ENCODE measurements at places on chromosomes 4 and X.

DNA sequence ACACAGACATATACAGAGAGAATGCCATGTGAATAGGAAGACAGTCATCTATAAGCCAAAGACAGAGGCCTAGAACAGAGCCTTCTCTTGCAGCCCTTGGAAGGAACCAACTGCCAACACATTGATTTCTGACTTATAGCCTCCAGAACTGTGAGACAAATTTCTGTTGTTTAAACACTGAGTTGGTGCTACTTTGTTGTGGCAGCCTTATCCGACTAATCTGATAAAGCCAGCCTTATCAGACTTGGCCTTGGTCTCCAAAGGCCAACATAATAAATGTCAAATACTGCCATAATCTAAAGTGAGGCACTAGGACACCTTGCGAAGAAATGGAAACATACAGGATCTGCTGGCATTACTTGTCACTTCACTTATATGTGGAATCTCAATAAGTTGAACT is 24.3 kb upstream of the PRDX4 start:
- DNase-seq: no peak

DNA sequence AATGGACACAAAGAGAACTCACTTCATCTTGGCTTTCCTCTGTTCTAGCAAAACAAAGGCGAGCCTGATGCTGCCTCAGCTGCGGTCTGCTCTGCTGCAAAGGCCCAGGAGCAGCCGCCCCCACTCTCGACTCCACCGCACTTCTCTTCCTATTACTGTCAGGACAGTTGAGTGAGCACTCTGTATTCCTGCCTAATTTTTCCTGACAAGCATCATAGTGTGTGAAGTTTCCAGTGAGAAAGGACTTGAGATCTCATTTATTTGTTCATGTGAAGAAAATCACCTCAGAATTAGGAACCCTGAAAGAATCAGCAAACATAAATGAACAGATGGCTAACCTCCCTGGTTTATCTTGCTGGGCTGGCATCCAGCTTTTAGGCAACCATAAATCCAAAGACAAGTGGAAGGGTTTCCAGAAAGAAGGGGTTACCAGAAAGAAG is 15.6 kb downstream of the SCARB2 start:
- DNase-seq: no peak

- DNase-seq: no peak
Observed at GRCh38 chr4:122012735-122013134, 60.9 kb upstream of the TRPC3 start.

GRCh38 chrX:110743679-110744340 is 51.8 kb downstream of the CHRDL1 start:
- no peak for DNase-seq

DNA sequence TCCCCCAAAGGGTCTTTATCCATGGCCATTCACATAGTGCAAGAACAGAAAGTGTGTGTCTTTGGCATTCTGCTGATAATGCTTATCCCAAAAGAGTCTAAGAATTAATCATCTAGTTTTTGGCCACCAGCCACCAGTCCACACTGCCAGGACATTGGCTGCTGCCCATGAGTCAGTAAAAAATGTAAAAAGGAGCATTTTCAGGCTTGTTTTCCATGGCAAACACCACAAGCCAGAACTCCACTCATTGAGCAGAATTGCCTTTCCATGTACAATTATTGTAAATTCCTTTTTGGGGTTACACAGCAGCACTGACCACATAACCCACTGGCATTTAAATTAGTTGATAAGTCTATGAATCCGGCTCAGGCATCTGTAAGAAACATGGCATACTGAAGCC is 89.2 kb upstream of the PRDX4 start:
- DNase-seq: no peak

GRCh38 chrX:13965531-13965930 is 64.2 kb downstream of the GEMIN8 start:
- no peak for DNase-seq

- no peak for DNase-seq
Observed at GRCh38 chr4:40292313-40292759, 42.8 kb upstream of the CHRNA9 start.

DNA sequence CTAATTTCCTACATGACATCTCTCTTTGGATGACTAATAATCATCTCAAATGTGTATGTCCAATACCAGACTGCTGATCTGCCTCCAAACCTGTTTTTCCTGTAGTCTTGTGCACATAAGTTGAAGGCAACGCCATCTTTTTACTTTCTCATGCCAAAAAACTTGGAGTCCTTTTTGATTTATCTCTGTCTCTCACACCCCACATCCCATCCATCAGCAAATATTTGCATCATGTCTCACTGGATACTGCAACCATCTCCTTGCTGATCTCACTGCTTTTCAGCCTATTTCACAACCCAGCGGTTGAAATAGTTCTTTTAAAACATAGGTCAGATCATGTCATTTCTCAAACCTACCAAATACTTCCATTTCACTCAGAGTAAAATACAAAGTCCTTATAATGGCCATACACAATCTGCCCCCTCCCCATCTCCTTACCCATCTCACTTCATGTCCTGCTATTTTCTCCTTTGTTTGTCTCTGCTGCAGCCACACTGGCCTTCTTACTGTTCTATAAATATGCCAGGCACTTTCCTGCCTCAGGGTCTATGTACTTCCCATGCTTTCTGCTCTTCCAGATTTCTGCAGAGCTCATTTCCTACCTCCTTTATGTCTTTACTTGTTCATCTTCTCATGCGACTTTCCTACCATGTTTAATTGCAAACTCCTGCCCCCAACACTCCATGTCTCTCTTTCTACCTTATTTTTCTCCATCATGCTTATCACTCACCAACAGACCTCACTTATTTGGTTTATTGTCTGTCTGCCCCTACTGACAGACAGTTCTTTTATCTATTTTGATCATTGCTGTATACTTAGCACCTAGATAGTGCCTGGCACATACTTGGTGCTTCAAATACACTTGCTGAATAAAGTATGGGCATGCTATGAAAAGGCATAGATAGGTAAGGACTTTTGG is 98.8 kb downstream of the ANXA3 start:
- DNase-seq: no peak

DNA sequence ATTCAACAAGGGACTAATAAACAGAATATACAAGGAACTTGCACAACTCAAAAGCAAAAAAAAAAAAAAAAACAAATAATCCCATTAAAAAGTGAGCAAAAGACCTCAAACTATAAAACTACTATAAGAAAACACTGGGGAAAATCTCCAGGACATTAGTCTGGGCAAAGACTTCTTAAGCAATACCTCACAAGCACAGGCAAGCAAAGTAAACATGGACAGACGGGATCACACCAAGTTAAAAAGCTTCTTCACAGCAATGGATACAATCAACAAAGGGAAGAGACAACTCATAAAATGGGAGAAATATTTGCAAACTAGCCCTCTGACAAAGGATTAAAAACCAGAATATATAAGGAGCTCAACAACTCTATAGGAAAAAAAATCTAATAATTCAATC is 17.1 kb upstream of the BMP15 start:
- no peak for DNase-seq

- no peak for DNase-seq
Observed at GRCh38 chr4:158490629-158491028, 31.1 kb upstream of the RXFP1 start.

DNA sequence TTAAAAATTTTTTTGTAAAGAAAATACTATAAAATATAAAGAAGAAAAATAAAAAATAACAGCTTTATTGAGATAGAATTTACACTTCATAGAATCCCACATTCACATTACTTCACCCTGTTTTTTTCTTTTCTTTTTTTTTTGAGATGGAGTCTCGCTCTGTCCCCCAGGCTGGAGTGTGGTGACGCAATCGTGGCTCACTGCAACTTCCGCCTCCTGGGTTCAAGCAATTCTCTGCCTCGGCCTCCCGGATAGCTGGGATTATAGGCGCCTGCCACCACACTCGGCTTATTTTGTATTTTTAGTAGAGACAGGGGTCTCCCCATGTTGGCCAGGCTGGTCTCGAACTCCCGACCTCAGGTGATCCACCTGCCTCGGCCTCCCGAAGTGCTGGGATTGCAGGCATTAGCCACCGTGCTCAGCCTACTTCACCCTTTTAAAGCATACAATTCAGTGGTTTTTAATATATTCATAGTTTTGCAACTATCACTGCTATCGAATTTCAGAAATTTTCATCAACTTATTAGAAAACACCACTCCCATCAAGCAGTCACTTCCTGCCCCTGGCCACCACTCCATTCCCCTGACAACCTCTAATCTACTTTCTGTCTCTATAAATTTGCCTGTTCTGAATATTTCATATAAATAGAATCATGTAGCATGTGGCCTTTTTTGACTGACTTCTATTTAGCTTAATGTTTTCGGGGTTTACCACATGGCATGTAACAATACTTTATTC is 48.7 kb downstream of the TMEM131L start:
- DNase-seq: no peak

DNA sequence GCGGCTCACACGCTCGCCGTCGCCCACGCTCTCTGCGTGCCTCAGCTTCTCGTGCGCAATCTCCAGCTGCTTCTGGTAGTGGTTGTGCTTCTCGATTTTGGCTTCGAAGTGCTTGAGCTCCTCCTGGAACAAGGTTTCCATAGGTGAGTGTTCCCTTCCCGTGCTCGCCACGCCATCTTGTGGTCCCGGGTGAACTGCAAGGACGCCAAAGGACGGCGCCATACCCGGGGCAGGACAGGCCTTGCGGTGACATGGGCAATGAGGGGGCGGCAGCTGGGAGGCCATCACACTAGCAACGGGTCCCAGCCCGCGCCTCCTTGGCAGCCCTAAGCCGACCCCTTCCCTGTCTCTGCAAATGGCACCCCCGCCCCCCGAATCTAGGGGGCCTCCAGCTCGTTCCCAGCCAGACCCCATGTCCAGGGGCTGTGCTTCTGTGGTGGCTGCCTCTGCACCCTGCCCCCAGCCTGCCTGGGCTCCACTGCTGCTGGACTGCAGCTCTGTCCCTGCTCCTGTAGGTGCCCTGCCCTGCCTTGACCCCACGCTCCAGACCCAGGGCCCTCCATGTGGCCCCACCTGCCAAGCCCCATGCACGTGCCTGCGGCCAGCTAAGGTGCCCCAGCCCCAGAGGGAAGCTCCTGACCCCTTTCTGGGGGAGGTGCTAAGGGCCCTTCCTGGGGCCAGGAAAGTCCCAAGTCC is 17.3 kb downstream of the LRPAP1 start:
- DNase-seq: no peak

GRCh38 chr4:2378898-2379297 is 39.5 kb downstream of the ZFYVE28 start:
- no peak for DNase-seq

- no peak for DNase-seq
Observed at GRCh38 chr4:128908735-128909134, 99.2 kb downstream of the JADE1 start.

DNA sequence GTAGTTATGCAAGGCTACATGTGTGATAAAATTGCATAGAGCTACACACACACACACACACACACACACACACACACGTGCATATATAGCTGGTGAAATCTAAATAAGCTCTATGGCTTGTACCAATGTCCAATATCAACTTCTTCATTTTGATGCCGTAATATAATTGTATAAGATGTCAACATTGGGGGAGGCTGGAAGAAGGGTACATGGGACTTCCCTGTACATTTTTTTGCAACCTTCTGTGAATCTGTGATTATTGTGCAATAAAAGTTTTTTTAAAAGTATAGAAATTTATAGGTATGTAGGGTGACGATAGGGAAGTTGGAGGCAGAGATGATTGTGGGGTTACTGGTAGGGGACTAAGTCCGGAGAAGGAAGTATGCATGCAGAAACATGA is 105.5 kb downstream of the HDAC8 start:
- no peak for DNase-seq

DNA sequence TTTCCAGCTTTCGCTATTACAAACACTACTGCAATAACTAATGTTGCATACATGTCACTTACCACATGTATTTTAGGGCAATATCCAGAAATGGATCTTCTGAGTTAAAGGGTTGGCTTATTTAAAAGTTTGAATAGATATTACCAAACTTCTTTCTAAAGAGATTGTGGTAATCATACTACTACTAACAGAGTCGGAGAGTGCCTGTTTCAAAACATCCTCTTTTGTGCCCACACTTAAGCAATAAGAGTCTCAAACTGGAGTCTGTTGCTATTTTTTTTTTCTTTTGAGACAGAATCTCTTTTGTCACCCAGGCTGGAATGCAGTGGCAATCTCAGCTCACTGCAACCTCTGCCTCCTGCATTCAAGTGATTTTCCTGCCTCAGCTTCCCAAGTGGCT is 35.8 kb downstream of the FGFBP1 start:
- no peak for DNase-seq

DNA sequence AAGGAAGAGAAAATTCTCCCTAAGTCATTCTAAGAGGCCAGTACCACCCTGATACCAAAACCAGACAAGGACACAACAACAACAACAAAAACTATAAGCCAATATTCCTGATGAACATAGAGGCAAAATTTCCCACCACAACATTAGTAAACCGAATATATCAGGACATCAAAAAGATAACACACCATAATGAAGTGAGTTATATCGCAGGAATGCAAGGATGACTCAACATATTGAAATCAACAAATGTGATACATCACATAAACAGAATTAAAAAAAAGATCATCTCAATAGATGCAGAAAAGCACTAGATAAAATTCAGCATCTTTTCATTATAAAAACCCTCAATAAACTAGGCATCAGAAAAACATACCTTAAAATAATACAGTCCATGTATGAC is 1844.4 kb upstream of the PCDH10 start:
- DNase-seq: no peak

DNA sequence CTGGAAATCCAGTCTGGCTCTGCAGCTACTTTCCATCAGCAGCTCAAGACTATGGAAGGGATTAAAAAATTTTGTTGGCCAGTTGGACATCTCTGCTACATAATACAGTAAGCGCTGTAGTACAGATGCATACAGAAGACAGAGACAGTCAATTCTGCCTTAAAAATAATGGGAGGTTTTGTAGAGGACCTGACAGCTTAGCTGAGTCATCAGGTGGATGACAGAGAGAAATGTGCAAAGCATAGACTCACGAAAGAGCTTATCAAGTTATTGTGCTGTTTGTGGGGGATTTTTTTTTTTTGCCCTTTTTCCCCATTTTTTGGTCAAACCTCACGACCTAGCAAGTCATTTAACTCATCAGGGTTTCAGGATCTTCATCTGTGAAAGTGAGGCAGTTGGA is 149.0 kb upstream of the SCML1 start:
- no peak for DNase-seq

GRCh38 chrX:41441934-41442823 is 5.0 kb upstream of the NYX start:
- peak; percentile 64 for DNase-seq
